ENCODE measurements at places on chromosomes 7 and 10.
A peak's percentile ranks its signal among the peaks of the same experiment; 100 is the strongest.

- DNase-seq, result no peak
Measured at GRCh38 chr7:11751807-11752389, 80.1 kb downstream of the THSD7A start.

GRCh38 chr7:70383066-70383782 is 748.7 kb upstream of the GALNT17 start:
- no peak for DNase-seq

GRCh38 chr7:9958486-9958885 is 1015.2 kb upstream of the PHF14 start:
- DNase-seq, result no peak

GRCh38 chr10:26468700-26469099 is 30.6 kb downstream of the APBB1IP start:
- DNase-seq, result no peak

- no peak for DNase-seq
Measured at GRCh38 chr7:104862719-104863118, 151.3 kb upstream of the KMT2E start.

GRCh38 chr7:100394077-100394476 is 20.8 kb downstream of the PILRA start:
- DNase-seq, result no peak

DNA sequence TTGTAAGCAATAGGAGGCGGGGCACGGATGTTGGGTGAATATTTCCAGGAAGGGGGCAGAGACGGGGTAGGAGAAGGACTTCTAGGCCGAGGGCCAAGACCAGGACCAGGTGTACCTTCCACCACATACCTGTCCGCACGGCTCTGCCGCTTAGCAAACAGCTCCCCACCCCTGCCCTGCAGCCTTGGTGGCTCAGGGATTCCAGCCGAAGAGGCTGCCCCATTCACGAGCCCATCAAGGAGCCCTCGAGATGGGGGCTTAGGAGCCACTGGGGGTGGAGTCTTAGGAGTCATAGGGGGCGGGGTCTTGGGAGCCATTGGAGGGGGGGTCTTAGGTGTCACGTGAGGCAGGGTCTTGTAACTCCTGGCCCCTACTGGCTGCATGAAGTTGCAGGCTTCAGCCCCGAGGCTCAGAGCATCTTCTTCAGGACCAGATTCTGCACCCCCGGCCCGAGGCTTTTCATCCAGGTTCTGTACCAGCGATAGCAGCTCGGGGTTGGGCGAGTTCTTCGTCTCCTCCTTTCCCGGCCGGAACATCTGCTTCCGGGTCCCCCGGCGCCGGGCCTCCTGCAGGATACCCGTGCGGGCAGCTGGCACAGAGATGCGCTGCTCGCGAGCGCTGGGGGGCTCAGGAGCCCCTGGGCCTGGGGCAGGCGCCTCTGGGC is 6.1 kb upstream of the MYOZ1 start:
- DNase-seq, result peak; percentile 77

- DNase-seq, result no peak
Measured at GRCh38 chr10:3067118-3067858, at the start of gene PFKP. PFKP (plus strand) TSS chr10:3067548; CDS start chr10:3067596, 48 bp downstream.

- no peak for DNase-seq
Measured at GRCh38 chr10:127896590-127896989, 3.8 kb upstream of the CLRN3 start.

DNA sequence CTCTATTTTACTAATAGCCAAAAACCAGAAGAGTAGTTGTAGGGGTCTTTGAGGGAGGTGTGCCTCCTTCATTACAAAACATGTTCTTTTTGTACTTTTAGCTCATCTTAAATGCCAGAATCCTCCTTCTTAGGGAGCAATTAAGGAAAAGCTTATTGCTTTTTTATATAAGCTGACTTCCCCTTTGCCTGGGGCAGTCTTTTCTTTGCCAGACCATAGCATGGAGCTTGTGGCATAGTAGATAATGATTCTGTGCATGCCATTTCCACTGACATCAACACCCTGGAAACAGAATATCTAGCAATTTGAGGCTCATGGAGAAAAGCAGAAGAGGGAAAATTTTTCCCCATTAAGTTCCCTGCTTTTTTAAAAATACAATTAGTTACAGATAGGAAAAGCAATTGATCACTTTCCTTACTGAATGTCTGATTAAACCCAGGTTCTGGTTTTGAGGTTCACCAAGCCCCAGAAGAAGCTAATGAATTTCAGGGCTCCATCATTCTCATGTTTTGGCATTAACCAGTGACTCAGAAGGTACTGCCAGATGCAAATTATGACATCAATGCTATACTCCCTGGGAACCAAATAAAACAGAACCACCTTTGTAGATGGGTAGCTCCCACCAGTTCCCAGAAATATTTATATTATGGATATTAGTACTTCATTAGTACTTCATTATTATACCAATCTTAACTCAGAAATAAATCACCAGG is 410.6 kb downstream of the KCNMA1 start:
- DNase-seq, result no peak

- no peak for DNase-seq
Measured at GRCh38 chr7:94423863-94424735, 29.4 kb downstream of the COL1A2 start.

DNA sequence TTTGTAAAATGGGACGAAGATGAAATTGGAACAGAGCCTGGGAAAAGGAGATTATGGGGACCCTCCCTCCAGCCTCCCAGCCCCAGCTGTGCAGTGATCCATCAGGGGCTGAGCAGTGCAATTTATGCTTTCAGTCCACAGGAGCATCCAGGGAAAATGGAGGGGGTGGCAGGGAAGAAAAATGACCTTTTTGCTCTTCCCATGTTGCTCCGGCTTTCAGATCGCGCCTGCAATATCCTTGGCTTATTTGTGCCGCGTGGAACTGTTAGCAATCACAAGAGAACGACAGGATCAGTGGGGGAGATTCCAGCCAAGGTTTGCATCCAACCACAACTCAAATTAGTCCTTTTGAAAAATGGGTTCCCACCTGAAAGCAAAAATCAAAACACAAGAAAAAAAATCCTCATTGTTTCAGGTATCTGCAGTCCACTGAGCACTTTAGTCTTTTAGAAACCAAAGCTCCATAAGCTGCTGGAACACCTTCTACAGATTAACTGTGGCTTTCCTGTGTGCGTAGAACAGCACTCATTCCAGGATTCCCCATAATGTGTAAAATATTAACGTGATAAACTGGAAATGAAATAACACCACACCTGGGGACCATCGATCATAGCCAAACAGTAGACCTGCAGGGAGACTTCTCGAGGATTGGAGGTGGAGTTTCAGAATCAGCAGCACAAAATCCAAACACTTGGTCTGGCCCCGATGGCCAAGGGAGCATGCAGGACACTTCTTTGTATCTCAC is 30.7 kb upstream of the SFMBT2 start:
- DNase-seq, result no peak

DNA sequence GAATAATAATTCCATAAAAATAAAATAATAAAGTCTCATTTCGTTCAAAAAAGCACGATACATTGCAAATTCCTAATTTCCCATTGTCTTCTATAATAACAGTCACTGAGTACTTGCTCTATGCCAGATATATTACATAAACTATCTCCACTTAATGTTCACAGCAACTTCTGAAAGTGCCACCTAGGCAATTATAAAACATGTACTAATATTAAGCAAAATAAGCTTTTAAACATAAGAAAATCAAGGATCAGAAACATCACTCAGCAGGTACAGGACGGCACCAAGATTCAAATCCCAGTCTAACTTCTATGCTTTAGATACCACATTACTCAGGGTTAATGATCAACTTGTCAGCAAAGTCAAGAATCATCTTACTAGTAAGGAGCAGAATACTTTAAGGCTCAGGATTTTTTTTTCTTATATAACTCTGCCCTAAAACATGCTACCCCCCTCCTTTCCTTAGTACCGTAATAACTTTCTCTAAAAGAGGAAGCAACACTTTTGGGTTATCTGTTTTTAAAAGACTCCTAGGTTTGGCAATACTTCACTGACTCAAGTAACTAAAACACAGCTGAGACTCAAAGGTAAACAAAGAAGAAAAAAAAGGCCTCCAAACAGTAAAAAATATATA is 51.3 kb downstream of the USP6NL start:
- no peak for DNase-seq

- no peak for DNase-seq
Measured at GRCh38 chr7:3175285-3175902, 125.7 kb upstream of the SDK1 start.

DNA sequence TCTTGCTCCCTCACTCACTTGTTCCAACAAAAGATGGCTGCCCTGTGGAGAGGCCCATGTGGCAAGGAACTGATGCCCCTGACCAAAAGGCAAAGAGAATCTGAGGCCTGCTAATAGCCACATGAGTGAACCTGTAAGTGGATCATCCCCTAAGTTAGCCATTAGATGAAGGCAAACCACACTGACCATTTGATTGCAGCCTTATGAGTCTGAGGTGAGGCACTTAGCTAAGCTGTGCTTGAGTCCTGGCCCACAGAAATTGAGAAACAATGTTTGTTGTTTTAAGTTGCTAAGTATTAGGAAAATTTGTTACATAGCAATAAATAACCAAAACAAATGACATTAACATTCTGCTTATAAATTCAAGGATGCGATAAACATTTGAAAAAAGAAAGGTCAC is 100.1 kb upstream of the BET1 start:
- DNase-seq, result no peak

- no peak for DNase-seq
Measured at GRCh38 chr7:131826960-131827359, 270.5 kb upstream of the PODXL start.

DNA sequence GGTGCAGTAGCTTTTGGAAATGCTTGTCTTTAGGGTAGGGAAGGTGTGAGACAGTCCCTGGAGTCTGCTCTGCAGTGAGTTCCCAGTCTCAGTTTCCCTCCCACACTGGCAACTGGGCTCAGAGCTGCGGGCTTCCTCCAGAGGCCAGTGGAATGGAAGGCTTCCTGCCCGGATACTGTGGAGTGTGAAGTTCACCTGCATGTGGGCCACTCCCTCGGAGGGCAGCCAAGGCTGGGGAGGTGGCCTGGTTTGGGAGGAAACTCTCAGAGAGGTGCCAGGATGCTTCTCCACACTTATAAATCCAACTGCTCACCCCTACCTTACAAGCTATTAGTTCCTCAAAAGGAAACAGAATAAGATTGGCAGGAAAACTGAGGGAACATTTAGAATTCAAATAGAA is 18.1 kb upstream of the UBE2H start:
- DNase-seq, result no peak

- no peak for DNase-seq
Measured at GRCh38 chr10:88788924-88789323, 13.6 kb upstream of the LIPM start.

- no peak for DNase-seq
Measured at GRCh38 chr7:148515237-148515636, 75.3 kb upstream of the C7orf33 start.

GRCh38 chr7:22806752-22807151 is 15.9 kb downstream of the TOMM7 start:
- no peak for DNase-seq

GRCh38 chr10:71512312-71512711 is 115.6 kb downstream of the CDH23 start:
- DNase-seq, result no peak

DNA sequence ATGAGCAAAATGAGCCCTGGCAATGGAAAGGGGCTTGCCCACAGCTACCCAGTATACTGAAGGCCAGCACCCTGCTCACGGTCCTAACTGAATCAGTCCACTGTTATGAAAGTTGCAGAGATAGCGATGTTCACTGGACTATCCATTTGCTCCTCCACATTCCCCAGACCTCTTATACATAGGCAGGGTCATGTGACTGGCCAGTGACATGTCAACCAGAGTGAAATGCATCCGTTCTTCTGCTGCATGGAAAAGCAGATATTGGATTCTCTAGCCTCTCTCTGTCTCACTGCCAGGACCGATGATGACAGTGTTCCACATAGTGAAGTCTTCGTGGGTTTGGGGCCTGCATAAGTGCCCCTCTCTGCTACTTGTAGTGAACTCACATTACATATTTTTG is 503.4 kb downstream of the RPS24 start:
- peak; percentile 7 for DNase-seq

- no peak for DNase-seq
Measured at GRCh38 chr10:133281628-133282372, 5.1 kb upstream of the ADAM8 start.

- DNase-seq, result peak; percentile 41
Measured at GRCh38 chr7:41816111-41816510, 113.2 kb upstream of the INHBA start.

- no peak for DNase-seq
Measured at GRCh38 chr10:125169915-125170314, 9.6 kb upstream of the CTBP2 start.

GRCh38 chr7:141301544-141301943 is 227.7 kb downstream of the TMEM178B start:
- no peak for DNase-seq

GRCh38 chr7:158252837-158253669 is 334.6 kb downstream of the PTPRN2 start:
- DNase-seq, result no peak

- DNase-seq, result no peak
Measured at GRCh38 chr7:101586906-101587677, 42.0 kb downstream of the MYL10 start.
